ENCODE measurements at places on chromosomes 3 and 15. TPM values are rescaled to one million over a fixed set of nuclear protein-coding genes. Genes with fewer than 3 reads are reported as not detected.

GRCh38 chr15:90211440-90212143, 10.5 kb downstream of the SEMA4B start:
- DNase-seq = no peak

Gene EPHA3
- 5.3 TPM for polyA plus RNA-seq

- no peak for DNase-seq
These were observed 48.5 kb downstream of the ITGA11 start for GRCh38 chr15:68383161-68384074.

GRCh38 chr3:65484964-65485363, 553.8 kb downstream of the MAGI1 start:
- no peak for DNase-seq

Gene SMAD6
- 23.0 TPM for polyA plus RNA-seq

Gene TMEM87A
- polyA plus RNA-seq = 60.9 TPM

Gene PLA2G4D
- polyA plus RNA-seq = not detected

Gene RYR3
- polyA plus RNA-seq = 4.4 TPM
